ENCODE measurements at places on chromosomes 6 and 20.

DNA sequence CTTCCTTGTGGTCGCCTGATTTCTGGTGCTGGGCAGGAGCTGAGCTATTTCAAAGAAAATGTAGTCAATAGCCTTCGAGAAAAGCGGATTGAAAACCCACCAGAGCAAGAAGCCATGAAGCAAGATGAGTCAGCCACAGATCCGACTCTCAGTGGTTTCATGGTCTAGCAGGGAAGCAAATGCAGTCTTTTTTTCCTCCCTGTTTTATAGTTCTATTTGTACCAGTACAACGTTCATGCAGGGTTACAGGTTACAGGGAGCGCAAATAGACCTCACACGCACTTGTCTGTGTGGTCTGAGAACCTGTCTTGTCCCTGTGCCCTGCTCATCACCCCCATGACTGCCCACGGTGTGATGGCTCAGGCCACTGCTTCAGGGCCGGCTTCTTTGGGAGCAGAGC is 309.8 kb upstream of the SUPT3H start:
- no peak for DNase-seq

DNA sequence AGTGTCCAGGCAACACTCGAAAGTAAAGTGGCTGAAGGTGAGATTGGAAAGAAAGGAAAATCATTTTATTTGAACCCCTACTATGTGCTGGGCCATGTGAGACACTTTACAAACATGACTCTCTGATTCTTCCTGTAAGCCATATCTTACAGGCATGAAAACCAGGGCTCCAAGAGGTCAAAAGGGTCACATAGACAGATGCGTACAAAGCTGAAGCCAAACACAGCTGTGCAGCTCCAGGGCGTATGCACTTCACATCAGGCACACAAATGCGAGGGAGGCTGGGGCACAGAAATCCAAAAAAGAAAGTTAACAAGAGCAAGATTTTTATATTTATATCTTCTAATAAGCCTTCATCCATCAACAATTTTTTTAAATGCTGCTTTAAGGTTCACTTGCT is 176.5 kb downstream of the PHACTR1 start:
- DNase-seq: no peak

GRCh38 chr6:147643341-147644200 is 135.1 kb downstream of the SAMD5 start:
- DNase-seq: no peak

GRCh38 chr20:10171864-10172751 is 46.5 kb upstream of the SNAP25 start:
- DNase-seq: no peak

DNA sequence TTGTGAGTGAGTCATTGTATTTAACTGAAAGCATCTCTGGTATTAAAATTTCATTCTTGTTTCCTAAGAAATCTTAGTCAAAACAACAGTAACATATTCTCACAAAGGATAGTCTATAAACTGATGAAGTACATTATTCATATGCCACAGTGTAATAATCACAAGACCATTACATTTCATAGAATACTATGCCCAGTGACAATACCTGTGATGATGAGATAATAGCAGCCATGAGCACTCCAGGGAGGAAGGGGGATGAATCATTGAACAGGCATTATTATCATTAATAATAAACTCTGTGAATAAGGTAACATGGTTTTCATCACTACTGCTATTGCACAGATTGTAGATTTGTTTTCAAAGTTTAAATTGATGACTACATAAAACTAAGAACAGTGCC is 667.9 kb downstream of the EPM2A start:
- DNase-seq: no peak

All from stimulated activated naive CD4-positive, alpha-beta T cell (primary cell).